Aorta (tissue), 5 donors: ENCODE measurements at places on chromosomes 7 and 10. TPM values are rescaled to one million over a fixed set of nuclear protein-coding genes. Genes with fewer than 3 reads are reported as not detected.

The AGMO gene
- polyA plus RNA-seq: 2.0 TPM

The PIP gene
- polyA plus RNA-seq: not detected

The HOXA7 gene
- 2.4 TPM for polyA plus RNA-seq

The TET1 gene
- 0.18 TPM for polyA plus RNA-seq
